ENCODE measurements at places on chromosomes 1 and 21.

GRCh38 chr1:211588711-211589110, 9.8 kb upstream of the SLC30A1 start:
- no peak for DNase-seq

GRCh38 chr1:58773406-58773840, 10.4 kb downstream of the JUN start:
- no peak for DNase-seq

DNA sequence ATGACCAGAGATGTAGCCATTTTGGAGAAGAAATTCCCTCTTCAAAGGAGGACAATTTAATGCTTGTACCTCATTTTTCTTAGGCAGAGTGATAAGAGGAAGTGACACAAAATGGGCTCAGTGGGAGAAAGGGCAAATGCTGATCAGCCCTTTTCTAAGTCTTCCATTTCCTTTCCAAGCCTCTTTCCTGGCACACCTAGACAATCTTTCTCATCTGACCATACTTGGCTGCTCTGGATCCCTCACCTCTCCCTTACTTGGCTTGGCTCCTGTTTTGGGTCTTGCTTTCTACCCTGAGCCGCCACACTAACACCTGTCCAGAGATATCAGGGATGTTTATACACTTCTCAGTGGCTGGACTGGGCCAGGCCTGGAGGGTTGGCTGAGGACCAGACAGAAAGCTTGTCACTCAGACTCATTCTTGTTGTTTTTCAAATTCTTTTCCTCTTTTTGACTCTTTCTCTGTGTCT, 13.1 kb downstream of the TXNIP start:
- no peak for DNase-seq

DNA sequence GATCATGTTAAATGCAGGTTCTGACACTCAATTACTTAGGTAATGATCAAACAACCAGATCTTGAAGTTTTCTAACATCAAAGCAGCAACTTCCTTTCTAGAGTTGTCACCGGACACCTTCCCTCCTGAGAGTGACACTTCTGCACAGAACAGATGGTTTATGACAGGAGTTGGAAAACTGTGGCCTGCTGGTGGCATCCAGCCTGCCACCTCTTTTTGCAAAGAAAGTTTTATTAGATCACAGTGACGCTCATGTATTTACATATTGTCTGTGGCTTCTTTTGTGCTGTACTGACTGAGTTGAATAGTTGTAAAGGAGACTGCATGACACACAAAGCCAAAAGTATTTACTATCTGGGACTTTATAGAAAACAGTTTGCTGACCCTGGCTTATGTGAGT, 28.3 kb downstream of the DDR2 start:
- no peak for DNase-seq

DNA sequence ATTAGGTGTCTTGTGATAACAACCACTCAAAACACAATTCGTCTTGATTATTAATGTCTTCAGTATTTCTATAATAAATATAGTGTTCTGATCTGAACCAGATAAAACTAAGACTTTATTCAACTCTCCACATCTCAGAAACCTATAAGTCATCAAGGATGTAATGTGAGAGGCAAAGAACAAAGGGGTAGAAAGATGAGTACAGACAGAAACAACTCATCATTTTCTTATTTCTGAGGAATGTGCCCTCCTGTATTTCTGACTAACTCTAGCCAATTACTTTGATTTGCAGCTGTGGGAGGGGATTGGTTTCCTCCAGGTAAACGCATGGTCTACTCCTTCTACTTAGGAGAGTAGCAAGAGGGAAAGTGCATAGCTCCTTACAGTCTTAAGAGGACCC, 73.7 kb upstream of the ST6GALNAC5 start:
- DNase-seq, result no peak

DNA sequence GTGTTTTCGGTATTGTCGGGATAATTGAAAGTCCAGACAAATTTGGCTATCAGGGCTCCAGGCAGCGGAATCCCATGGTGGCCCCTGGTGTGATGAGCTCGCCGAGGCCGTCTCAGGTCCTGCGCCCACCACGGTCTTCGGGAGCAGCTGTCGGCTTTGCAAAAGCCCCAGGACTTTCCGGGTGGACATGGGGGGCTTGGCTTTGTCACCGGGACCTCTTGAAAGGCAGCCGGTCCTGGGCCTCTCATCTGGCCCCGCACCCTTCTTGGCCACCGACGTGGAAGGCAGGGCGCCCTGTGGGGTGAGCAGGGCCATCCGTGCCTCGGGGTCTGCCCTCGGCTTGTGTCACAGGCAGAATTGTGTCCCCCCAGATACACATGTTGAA, 87.1 kb upstream of the ACTRT2 start:
- DNase-seq, result no peak

DNA sequence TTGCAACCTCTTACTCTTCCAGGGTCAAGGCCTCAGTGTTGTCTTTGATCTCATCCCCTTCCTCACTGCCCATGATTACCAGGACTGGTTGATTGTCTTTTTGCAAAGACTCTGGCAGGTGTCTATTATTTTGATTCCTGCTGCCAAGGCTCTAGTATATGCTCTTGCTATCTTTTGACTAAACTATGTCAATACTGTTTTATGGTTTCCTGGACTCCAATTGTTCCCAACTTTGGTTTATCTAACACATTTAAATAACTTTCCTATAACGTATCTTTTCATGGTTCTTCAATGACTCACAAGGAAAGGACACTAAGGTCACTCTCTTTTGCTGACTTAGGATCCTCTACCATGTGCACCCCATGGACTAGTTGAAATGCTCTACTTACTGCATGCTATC, 141.5 kb downstream of the PTPRC start:
- no peak for DNase-seq

DNA sequence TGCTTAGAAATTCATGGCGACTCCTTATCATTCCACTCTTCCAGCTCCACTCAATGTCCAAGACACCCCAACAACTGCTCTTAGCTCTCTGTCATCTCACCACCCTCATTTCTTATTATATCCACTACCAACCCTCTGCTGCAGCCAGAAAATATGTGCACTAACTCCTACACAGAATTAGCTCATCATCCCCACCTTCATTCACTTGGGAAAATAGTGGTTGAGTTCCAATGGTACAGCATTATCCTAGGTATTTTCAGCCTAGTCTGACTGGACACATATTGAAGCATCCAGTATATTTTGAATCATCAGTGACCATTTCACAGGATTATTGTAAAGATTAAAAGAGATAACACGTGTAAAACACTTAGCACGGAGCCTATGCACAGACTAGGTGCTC, 16.7 kb upstream of the VSIG8 start:
- DNase-seq, result no peak

- no peak for DNase-seq
Measured at GRCh38 chr1:2831596-2832212, 30.2 kb upstream of the TTC34 start.

GRCh38 chr1:156786640-156787039, 19.3 kb downstream of the PRCC start:
- DNase-seq, result no peak

GRCh38 chr1:18283601-18284385, 176.2 kb downstream of the IGSF21 start:
- DNase-seq, result no peak

GRCh38 chr1:161981735-161982506, 41.7 kb downstream of the OLFML2B start:
- DNase-seq, result no peak

DNA sequence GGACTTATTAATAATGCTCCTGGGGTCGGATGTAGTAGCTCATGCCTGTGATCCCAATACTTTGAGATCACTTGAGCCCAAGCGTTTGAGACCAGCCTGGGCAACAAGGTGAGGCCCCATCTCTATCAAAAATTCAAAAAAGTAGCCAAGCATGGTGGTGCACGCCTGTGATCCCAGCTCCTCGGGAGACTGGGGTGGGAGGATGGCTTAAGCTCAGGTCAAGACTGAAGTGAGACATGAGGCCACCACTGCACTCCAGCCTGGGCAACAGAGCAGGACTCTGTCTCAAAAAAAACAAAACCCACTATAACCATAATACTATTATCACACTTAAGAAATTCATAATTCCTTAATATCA, 1.6 kb upstream of the DEGS1 start:
- DNase-seq, result no peak

- DNase-seq, result no peak
Measured at GRCh38 chr21:40833184-40833583, 13.8 kb downstream of the DSCAM start.

- DNase-seq, result no peak
Measured at GRCh38 chr21:42607102-42607501, 46.3 kb upstream of the PDE9A start.

DNA sequence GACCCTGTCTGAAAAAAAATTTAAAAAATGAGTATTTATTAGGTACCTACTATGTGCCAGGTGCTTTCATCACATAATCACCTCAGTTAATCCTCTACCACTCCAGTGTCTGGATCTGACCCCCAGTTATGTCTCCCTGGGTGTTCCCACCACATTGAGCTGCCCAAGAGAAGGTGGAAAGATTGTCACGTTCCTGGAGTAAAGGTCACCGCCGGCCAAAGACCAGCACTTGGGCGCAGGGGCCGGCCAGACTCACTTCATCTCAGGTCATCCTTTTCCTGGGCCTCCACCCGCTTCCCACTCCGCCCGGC, 714 bp downstream of the PYCR2 start:
- no peak for DNase-seq

DNA sequence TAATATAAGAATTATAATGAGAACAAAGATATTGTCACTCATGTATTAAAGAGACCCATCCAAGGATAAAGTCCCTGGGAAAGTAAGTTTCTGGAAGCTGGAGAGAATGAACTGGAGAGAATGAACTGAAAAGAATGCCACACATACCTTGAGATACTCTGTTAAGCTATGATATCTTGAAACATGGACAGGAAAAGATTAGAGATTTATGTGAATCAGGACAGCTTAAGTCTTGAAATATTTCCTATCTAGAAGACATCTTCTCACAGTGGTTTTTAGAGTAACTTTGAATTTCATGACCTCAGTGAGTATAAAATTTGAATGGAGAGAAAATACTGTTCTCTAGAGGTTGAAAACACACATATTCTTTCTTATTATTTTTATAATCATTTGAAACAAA, 201.3 kb upstream of the HMCN1 start:
- no peak for DNase-seq

DNA sequence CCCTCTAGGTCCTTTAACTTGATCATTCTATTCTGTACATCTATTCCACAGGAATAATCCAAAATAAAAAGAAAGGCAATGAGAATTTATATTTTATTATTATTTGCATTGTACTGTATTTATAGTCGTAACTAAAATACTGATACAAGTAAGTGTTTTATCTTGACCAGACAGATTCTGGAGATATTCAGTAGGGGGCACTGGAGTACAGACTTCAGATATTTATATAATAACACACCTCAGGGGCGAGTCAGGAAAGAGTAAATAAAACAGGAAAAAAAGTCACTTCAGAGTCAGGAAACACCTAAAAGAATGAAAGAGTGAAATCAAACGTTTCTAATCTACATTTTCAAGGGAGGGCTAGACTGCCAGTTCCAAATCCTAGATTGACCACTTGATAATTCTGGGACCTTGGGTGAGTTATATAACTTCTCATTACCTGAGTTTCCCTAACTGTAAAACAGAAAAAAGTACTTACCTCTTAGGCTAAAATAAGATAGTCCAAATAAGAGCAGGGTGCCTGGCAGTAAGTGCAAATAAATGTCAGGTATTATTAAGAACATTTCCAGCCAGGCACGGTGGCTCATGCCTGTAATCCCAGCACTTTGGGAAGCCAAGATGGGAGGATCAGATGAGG, 31.1 kb upstream of the MTF1 start:
- no peak for DNase-seq

DNA sequence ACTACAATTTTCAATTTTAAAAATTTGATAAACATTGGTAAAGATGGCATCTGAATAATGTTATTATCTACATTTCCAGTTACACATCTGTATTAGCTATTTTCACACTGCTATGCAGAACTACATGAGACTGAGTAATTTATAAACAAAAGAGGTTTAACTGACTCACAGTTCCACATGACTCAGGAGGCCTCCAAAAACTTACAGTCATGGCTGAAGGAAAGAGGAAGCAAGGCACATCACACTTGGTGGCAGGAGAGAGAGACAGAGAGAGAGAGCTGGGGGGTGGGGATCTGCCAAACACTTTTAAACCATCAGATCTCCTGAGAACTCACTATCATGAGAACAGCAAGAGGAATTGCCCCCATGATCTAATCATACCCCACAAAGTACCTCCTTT, 850.0 kb downstream of the LTN1 start:
- DNase-seq, result no peak

GRCh38 chr1:156433602-156434001, 64.6 kb downstream of the RHBG start:
- DNase-seq, result no peak

DNA sequence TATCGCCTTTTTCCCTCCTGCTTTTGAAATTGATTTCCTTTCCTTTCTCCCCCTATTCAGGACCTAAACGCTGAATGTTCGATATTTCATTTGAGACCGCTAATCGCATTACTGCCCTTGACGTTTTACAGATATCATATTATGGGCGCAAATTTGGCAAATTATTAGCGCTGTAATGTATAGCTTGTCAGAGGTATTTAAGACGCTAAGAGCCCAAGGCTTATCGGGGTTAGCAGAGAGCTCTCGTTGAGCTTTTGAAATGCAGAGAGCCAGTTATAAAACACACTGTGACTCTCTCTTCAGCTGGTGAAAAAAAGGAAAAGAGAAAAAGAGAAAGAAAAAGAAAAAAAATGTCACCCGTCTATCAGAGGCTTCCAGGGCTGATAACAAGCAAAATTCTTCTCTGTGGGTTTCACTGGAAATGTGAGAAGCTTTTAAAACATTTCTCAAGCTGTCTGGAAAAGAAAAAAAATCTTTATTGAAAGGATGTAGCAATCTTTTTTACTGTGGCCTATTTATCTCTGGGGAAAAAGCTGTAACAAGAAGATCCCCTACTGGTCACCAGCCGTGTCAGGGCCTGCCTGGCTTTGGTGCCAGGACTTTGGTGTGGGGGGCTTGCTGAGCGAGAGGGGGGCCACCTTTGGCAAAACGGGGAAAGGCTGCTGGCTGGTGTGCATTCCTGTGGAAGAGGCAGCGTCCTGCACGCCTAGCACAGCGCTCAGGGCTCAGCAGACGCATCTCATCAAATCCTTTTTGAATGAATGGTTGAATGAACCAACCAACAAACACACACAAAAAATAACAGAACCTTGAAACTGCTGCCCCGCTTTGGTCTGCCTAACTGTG, 119.8 kb downstream of the RNF220 start:
- no peak for DNase-seq

- peak; percentile 4 for DNase-seq
Measured at GRCh38 chr1:112803906-112804762, 89.0 kb upstream of the PPM1J start.

- no peak for DNase-seq
Measured at GRCh38 chr1:43841321-43842174, 92.1 kb upstream of the ARTN start.

GRCh38 chr21:41511858-41512257, 3.9 kb upstream of the TMPRSS2 start:
- no peak for DNase-seq

DNA sequence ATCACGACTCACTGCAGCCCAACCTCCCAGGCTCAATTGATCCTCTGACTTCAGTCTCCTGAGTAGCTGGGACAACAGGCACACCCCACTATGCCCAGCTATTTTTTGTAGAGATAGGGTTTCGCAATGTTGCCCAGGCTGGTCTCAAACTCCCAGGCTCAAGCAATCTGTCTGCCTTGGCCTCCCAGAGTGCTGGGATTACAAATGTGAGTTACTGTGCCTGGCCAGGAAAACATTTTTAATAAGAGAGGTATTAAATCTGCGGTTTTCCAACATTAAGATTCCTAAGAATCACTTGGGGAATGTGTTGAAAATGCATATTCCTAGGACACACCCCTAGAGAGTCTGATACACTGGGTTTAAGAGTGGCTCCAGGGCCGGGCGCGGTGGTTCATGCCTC, 8.7 kb downstream of the CSF1 start:
- DNase-seq, result no peak

GRCh38 chr21:34639882-34640788, 25.2 kb upstream of the RCAN1 start:
- no peak for DNase-seq

Measured in T follicular helper cell (primary cell).